ENCODE measurements at places on chromosomes 13 and 19.

DNA sequence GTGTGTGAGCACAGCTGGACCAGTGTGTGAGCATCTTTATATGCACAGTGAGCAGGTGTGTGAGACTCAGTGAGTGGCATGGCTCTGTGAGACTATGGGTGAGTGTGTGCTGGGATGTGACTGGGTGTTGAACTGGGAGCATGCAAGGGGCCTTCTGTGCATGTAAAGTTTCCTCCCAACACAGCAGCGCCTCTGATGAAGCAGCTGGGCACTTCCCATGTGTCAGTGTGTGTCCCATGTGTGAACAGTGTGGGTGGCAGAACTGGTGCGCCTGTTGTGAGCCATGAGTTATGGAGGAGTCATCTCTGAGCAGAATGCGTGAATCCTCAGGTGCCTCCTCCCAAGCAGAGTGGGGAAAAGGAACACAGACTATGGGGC, 24.1 kb downstream of the LGALS16 start:
- no peak for DNase-seq

DNA sequence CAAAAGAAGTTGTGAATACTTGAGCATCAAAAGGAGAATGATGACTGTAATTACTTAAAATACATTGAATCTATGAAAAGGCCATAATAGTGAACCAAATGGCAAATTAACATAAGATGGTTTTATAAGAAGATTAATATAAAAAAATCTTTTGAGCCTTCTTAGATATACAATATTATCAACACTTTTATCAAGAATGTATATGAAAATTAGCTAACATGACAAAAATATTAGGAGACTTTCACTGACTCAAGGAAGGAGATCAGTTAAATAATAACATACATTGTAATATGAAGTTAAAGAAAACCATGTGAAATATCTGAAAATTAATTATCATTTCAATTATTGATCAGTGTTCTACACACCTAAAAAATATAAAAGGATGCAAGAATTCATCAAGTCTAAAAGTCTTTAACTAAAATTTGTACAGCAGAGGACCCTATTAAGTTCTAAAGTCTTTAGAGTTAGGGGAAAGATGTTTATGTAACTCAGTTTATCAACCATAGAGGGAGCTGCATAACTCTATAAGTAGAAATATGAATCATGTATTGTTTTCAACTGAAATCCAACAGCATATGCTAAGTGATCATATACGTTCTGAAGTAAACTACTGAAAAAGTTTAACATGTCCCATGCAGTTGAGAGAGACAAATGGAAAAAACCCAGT, 756.1 kb upstream of the MIR17HG start:
- no peak for DNase-seq

- no peak for DNase-seq
Observed at GRCh38 chr13:26457212-26457611, 100.3 kb upstream of the WASF3 start.

DNA sequence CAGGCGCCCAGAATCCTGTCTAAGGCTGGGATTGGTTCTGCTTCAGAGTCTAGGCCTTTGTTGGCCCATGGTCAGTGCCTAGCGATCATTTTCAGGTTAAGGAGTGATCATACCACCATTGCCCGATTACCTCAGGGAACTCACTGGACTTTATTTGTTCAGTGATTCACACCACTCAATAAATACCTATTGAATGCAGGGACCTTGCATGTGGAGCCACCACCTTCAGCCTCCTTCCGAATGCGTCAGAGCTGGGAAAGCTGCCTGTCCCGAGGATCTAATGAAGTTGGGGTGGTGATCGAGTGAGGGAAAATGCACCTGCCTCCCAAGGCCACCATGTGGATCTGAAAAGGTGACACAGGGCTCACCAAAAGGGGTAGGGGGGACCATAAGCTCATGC, 40.0 kb upstream of the POU2F2 start:
- no peak for DNase-seq

DNA sequence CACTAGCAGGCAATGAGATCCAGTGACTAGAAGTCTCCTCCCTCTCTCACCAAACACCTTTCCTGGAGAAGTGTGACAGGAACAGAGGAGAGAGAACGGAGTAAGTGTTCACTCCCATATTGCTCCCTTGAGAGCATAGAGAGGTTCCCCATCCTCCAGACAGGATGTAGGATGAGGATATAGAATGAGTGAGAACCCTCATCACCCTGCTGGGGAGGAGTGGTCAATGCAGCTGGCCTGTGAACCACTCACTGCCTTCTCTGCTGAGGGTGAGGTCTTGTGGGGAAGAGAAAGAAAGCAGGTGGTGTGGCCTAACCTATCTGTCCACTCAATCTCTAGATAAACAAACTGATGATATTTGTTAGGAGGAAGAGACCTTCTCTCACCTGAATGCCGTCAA, 386.6 kb downstream of the PCDH20 start:
- DNase-seq, result no peak

DNA sequence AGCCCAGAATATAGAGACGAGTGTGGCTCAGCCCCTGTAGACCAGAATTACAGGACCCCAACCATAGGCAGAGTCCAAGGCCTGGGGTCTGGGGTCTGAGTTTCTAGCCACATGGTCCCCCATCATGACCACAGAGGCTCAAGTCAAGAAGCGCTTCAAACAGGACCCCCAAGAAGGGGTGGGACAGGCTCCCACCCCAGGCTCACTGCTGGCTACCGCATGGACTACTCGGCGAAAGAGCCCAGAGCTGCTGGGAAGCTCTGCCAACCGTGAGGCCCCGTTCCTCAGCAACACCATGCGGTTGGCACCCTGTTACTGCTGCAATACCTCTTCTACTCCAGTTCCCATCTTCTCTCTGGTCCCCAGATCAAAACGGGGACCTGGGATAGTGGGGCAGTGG, 254.8 kb downstream of the TEX29 start:
- DNase-seq, result no peak

DNA sequence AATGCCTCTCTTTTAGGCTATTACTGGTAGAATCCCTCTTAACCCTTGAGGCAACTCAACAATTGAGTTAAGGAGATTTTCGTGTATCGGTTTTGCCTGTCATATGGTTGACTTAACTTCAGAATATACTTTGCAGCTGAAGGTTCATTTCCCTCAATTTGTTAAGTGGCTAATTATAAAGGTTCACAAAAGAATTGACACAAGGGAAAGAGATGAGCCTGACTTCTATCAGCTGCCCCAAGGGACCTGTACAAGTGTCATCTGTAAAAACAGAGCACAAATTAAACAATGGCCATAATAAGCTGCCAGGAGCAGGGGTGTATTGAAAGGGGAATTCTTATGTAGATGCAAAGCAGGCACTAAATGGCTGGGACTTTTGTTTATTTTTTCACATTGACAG, 334.8 kb upstream of the OBI1 start:
- no peak for DNase-seq

GRCh38 chr13:108609353-108609752, 20.1 kb upstream of the MYO16 start:
- DNase-seq, result no peak

DNA sequence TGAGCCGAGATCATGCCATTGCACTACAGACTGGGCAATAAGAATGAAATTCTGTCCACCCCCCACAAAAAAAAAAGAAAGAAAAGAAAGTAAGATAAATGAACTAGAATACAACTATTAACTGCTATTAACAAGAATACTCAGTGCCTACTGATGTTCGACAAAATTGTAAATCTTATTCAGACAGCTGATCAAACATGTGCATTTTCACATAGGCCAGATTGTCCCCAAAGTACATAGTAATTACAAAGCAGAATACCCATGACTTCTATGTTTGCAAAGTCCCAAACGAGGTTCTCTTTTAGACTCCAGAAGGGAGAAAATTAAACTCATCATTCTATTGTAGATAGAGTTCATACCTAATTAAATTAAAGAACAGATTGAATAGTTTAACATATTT, 113.4 kb downstream of the UFM1 start:
- no peak for DNase-seq

DNA sequence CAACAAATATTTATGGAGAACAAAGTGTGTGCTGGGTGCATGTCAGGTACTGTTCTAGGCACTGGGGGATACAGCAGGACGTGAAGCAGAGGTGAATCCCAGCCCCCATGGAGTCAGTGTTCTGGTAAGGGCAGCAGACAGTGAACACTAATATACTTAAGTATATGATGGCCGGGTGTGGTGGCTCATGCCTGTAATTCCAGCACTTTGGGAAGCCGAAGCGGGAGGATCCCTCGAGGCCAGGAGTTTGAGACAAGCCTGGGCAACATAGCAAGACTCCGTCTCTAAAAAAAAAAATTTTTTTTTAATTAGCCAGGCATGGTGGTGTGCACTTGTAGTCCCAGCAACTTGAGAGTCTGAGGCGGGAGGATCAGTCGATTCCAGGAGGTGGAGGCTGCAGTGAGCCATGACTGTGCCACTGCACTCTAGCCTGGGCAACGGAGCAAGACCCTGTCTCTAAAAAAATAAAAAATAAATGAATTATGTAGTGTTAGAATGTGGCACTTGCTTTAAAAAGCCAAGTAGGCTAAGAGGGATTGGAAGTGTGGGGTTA, 22.6 kb downstream of the CHST8 start:
- DNase-seq, result no peak

- DNase-seq, result no peak
Observed at GRCh38 chr13:77537289-77537919, 1.9 kb downstream of the SCEL start.

DNA sequence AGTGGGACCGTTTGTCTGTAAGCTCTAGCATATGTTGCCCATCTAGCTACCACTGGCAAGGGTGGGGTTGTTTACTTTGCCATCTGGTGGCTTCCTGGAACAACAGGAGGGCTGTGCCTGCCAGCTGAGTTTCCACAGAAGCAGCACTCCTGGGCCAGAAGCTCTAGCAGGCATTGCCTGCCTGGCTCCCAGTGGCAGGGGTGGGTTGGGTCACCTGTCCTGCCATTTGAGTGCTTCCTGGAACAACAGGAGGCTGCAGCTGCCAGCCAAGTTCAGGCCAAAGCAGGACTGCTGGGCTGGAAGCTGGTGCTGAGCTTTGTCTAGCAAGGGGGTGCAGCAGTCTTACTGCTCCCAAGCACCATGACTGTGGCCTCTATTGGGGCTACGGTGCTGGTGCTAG, 239.7 kb downstream of the MTUS2 start:
- no peak for DNase-seq

GRCh38 chr19:55489711-55490477, 1.7 kb downstream of the SSC5D start:
- DNase-seq, result no peak

DNA sequence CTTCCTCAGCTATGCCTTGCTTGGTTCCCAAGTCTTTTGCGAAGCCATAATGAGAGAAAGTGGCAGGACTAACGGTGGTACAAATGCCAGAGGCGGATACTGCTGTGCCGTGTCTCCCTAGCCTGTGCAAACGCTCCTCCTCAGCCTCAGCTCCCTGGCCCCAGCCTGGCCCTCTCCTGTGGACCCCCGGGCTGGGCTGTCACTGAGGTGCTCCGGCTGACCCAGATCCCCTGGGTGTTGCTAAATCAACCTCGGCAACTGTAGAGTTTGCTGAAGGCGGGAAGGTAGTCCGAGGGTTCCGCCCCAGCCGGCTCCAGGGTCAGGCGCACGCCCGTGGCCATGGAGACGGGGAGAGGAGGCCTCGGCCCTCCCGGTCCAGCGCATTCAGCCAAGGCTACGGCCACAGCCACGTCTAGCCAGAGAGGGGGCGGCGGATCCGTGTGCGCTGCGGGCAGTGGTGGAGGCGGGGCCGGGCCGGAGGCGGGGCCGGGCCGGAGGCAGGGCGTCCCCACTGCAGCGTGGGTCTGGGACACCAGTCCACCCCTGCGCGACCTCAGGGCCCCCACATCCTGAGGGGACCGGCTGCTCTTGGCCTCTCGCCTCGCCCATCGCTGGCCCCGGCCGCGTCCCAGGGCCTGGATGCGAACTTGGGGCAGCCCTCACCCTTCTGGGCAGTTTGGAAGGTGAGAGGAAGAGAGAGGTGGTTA, 16.4 kb upstream of the ZNF492 start:
- no peak for DNase-seq

- DNase-seq, result no peak
Observed at GRCh38 chr13:40618581-40619478, 47.6 kb downstream of the FOXO1 start.

Measured in vagina (tissue), 2 donors.